Adrenal gland (tissue), 19 donors: ENCODE measurements at places on chromosomes 6 and 20. TPM values are rescaled to one million over a fixed set of nuclear protein-coding genes. Genes with fewer than 3 reads are reported as not detected.

The BPI gene
- total RNA-seq = 0.15 TPM

The KCNG1 gene
- 0.14 TPM for total RNA-seq

The ASIP gene
- not detected for total RNA-seq

- no peaks in the 10 kb centered on the region for H3K27me3 ChIP-seq
- no peaks in the 10 kb centered on the region for H3K36me3 ChIP-seq
- no peak for DNase-seq
- peaks cover 4% of the 10 kb centered on the region for H3K4me1 ChIP-seq
- H3K27ac ChIP-seq = no peak overlapping the region
Measured at GRCh38 chr6:154202339-154202738, 154.3 kb downstream of the IPCEF1 start.

GRCh38 chr20:34074101-34074760, 37.8 kb downstream of the EIF2S2 start:
- no peaks in the 10 kb centered on the region for H3K27me3 ChIP-seq
- H3K4me1 ChIP-seq = no peaks in the 10 kb centered on the region
- no peak overlapping the region for H3K27ac ChIP-seq
